Left cardiac atrium (tissue), 4 donors: ENCODE measurements at places on chromosomes 6 and 20. TPM values are rescaled to one million over a fixed set of nuclear protein-coding genes. Genes with fewer than 3 reads are reported as not detected.

DNA sequence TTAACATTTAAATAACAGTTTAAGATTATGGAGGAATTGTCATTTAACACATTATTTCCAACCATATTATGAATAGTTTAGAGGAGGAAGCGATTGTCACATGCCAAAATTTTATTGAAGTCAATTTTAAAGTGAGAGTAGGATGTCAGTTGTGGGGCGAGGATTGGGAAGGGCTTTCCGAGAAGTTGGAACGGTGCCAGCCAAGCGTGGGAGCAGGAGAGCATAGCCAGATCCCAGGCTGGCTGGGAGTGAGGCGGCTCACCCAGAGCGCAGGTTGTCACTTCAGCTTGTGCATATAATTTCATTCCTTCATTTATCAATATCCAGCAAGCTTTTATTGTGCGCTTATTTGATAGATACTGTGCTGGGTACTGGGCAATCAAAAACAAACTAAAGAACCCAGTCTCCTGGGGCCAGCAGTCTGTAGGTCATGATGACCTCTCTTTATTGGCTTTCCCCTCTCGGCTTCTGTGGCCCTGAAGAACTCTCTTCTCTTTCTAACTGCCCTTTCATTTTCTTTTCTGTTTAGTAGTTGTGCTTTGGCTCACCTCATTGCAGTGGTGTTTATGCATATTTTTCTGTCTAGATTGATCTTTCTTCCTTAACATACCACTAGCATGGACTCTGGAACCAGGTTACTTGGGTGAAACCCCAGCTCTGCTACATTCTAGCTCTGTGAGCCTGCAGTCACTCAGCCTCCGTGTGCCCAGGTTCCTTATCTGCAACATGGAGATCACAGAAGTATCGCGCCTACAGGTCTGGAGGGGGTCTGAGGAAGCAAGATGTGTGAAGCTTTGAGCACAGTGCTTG, 6.4 kb downstream of the CEP43 start:
- DNase-seq: peak; percentile 78

GRCh38 chr6:126513198-126513597, 173.3 kb downstream of the CENPW start:
- no peak for DNase-seq

Gene F13A1
- 371 TPM for total RNA-seq

- DNase-seq: no peak
These were observed 81.7 kb downstream of the PREP start for GRCh38 chr6:105321207-105321606.

Gene TRIM27
- 25.3 TPM for total RNA-seq

- no peak for DNase-seq
These were observed 10.8 kb downstream of the SIM1 start for GRCh38 chr6:100453701-100454521.

GRCh38 chr6:166760288-166760687, 133.2 kb upstream of the RPS6KA2 start:
- no peak for DNase-seq

Gene POPDC3
- total RNA-seq: 34.5 TPM

Gene PTPRT
- total RNA-seq: 0.26 TPM

DNA sequence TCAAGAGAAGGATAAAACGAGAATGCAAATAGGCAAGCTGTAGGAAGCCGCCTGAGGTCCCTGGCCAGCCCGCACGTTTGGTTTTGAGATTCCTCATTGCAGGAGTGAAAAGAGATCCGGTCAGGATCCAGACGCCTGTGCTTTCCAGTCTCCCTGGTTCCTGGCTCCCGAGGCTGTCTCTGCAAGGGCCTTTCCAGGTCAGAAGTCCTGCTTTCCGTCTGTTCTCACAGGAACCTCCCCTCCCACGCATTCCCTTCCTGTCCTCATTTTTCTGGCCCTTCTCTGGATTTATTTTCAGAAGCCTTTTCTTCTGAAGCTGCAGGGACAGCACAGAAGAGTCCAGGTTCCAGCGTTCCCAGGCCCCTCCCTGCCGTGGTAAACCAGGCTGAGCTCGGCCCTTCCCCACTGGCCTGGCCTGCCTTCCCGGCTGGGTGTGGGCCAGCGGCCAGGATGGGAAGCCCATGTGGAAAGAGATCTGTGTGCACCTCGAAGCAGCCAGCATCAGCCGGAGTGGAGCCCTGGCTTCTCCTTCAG, 54.0 kb downstream of the TMEM242 start:
- peak; percentile 88 for DNase-seq

- DNase-seq: no peak
These were observed 54.5 kb downstream of the GINS1 start for GRCh38 chr20:25461786-25462545.

Gene TFAP2C
- total RNA-seq: 0.56 TPM

DNA sequence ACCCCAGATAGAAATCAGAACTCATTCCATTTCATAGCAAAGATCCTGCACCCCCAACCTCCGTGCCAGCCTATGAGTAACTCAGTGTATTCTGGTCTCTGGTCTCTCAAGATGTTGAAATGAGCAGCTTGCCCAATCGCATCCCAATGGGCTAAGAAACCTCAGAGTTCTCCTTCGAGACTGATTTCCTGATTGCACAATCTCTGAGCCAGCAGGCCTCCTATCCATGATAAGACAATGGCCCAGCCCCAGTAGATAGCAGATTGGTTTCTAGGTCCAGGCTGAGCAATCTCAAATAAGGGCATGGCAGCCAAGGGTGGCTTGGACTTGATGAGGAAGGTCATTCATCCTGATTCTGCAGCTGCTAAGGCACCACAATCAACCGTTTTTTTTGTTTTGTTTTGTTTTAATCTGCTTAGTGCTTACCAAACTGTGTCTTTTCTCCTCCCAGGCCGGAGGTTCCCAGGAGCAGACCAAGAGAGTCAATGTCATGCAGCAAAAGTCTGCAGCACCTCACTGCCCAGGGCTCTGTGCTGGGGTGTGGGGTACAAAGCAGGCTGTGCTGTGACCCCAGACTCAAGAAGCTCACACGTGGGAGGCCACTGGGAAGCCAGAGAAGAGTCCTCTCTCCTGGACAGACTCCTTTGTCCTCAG, 125.1 kb upstream of the NXT1 start:
- peak; percentile 78 for DNase-seq

GRCh38 chr6:148534871-148535270, 192.2 kb downstream of the SASH1 start:
- no peak for DNase-seq

GRCh38 chr6:64233746-64234145, 598.1 kb downstream of the PHF3 start:
- DNase-seq: no peak

DNA sequence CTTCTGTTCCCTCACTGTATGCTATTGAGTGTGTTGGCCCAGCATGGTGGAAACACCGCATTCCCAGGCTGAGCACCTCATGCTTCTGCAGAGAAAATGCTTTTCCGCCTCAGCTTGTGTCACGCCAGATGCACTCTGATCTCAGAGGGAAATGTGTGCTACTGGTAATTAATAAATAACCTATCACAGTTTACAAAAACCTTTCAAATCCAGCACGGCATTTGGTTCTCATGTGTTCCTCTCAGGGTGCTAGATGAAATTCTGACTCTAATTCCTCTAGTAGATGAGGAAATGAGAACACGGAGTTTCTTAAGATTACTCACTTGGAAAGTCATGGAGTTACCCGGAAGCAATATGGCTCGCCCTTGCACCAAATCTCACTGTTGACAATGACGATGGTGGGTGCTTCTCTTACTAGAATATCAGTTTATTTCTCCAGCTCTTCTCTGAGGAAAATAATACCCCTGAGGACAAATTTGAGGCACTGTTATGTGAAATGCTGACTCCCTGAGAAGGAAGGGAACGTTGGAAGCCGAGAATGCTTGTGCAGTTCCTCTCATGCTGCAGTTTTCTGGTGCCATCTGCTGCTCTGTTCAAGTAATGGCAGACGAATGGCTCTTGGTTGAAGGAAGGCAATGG, 116.6 kb downstream of the RNF144B start:
- DNase-seq: peak; percentile 42

DNA sequence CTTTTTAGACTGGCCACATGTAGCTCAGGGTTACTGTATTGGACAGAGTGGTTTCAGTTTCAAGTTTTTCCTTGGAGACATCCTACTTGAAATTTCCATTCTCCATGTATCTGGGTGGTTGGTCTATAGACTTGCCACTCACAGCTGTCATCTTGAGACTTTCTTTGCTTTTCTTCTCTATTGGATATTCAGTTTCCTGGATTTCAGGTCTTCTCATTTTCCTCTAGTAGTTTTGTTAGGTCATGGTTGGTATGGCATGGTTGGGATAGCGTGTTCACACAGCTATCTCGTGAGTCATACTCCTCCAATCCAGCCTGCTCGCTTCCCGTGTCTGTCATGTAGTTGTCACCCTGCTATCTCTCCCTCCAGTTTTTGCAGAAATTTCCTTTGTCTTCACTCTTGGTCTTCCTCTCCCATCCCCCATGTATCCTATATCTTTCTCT, 48.3 kb downstream of the PTPN1 start:
- DNase-seq: no peak

DNA sequence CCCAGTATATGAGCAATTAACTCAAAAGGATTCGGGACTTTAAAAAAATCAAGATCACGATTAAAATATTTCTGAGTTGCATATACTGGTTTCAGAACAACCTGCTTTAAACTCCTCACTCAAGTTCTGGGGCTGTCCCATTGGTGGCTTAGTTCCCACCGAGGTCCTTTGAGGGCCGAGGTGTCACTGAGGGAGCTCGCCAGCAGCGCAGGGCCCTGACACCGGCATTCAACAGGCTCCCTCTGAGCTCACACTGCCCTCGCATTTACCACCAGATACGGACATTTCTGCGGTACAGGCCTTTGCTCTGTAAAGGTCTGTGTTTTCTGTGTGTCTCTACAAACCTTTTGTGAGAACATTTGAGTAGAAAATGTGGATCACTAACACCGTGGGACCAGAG, 24.4 kb upstream of the BNIP5 start:
- no peak for DNase-seq

DNA sequence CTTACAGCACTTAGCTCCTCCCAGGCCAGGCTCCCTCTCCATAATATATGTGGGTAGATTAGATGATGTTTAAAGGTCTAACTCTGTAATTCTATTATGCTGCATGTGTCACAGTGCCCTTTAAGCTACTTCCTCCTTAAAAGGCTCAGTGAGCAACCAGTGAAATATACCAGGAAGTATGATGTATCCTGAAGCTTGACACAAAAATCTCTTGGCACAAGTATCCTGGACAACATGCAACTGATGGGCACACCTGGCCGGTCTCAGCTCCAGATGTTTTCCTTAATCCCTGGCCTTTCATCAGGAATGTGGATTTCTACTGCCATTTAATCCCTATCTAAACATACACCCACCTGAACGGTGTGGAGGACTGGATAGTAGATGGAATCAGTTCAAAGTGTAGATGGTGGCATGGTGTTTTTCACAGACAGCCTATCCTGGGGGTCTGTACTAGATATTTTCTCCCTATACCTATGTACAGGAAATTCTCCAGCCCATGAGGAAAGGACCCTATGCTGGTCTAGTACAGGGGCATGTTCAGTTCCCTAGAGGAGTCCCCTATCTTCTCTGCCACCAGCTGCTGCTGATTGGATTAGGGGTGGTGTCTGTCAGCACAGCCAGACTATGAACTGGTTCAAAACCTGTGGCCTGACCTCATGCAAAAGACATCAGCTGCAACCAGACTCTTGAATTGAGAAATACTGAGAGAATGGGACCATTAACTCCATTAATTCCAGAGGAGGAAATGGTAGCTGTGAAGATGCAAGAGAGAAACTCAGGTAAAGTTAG, 59.4 kb upstream of the CITED2 start:
- DNase-seq: no peak

DNA sequence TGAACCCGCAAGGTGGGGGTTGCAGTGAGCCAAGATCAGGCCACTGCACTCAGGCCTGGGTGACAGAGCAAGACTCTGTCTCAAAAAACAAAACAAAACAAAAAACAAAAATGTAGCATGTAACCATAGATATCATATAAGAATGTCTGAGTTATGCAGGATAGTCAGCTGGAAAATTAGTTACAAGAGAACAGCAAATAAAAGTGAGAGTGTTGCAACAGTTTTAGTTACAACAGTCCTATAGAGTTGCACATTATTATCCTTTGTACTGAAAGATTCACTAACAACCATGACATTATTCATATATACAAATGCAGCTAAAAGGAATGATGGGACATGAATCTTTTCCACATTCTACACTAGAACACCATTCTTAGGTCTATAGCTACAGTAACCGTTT, 16.4 kb downstream of the RNF24 start:
- DNase-seq: no peak

- DNase-seq: no peak
These were observed 106.5 kb downstream of the ARID1B start for GRCh38 chr6:156883497-156884252.

GRCh38 chr20:371755-372542, 8.6 kb upstream of the TRIB3 start:
- peak; percentile 84 for DNase-seq

DNA sequence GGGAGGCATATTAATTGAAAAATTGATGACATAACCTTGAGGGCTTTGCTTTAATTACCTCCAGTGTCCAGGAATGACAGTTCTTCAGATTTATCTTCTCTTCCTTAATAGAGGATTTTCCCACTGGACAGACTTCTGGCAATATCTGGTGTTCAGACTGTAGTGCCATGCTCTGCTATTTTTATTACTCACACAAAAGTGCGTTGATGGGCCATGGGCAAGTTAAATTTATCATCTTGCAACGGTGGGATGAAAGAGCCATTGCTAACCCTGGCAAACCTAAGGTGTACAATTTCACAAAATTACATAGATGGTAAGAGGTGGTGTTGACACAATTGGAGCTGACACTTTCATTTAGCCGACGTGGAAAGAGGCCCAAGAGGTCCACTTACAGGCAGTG, 253.7 kb upstream of the PLCB4 start:
- no peak for DNase-seq

GRCh38 chr6:41201764-41202173, 820 bp upstream of the TREML2 start:
- no peak for DNase-seq

DNA sequence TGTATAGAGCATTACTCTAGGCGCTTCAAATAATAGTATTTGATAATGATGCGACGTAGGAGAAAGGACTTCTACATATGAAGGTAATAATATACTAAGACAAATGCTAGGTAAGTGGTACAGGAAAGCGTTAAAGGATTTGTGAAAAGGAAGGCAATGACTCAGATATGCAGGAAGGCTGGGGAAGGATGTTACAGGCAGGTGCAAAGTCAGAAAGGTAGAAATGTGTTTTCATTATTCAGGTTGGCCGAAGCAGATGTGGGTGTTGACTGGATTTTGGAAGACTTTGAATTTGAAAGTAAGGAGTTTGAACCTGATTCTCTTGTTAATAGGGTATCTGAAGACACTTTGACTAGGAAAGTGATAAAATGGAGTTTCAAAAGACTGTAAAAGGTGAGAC, 51.0 kb downstream of the STK4 start:
- DNase-seq: no peak

Gene APOBEC2
- 42.1 TPM for total RNA-seq

DNA sequence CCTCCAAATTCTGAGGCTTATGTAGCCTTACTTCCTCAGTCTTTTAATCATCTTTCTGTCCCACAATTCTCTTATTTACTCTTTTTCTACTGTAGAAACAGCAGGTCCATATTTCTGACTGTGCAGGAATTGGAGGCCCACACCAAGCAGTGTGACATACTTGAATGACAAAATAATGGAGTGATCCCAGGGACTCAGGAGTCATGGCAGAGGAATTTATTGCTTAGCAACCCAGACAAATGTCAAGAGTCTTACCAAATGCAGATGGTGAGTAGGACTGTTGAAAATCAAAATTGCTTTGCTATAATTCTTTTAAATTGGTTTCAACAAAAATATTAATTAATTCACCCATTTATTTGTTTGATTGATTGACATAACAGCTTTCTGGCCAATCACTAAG, 59.9 kb downstream of the HTR1B start:
- no peak for DNase-seq

GRCh38 chr6:144083172-144083571, 12.2 kb downstream of the SF3B5 start:
- DNase-seq: no peak

- DNase-seq: no peak
These were observed 79.9 kb downstream of the BMP6 start for GRCh38 chr6:7805850-7806214.
